ENCODE measurements at places on chromosomes 1 and 21.

DNA sequence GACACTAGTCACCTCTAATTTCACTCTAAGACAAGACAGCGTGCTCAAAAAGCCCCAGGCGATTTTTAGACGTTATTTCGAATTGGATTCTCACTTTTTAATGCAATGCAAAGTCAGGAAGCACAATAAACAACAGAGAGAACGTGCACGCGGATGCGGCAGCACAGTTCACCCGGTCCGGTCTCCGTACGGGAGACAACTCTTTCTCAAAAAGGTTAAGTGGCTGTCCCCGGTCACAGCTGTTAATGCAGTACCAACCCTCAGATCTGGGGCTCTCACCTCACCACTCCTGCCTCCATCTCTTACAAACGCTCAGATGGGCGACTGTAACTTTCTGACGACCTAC, 1.2 kb downstream of the HP1BP3 start:
- no peak for DNase-seq

GRCh38 chr1:9701665-9702064, 50.1 kb downstream of the PIK3CD start:
- DNase-seq = no peak

GRCh38 chr1:204520834-204521709, 4.9 kb downstream of the MDM4 start:
- peak; percentile 29 for DNase-seq

GRCh38 chr1:201330541-201330940, 46.9 kb downstream of the TNNT2 start:
- DNase-seq = no peak

DNA sequence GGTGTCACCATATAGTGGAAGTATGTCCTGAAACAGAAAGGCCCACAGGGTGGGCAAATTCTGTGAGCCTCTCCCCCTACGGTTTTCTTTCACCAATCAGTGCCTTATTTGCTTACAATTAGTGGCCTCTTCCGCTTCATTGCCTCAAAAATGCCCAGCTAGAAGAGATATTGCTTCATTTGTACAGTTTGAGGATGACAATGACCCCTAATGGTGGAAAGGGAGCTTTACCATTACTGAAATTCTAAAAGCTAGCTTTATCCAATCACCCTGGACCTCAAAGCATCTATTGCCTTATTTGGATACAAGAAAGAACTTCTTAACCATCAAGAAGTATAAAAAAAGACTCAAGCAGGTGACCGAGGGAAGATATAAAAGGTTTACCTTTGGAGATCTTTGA, 49.6 kb downstream of the LRRC71 start:
- no peak for DNase-seq

GRCh38 chr1:107459204-107459904, 318.5 kb downstream of the NTNG1 start:
- DNase-seq = no peak

DNA sequence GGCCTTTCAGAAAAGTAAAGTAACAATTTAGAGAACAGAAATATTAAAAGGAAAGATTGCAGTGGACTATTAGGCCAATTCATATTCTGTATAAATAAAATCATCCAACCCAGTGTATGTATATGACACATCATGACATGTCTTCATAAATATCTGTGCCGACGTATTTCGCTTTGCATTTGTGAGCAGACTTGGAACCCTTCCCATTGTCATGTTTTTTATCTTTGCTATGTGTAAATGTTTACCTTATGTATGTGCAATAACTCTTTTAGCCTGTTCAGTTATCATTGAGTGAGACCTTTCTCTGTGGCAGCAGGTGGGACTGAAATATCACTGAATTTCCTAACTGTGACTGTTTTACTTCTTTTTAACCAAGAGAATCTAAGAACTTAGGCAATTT, 58.0 kb upstream of the FAM3B start:
- no peak for DNase-seq

DNA sequence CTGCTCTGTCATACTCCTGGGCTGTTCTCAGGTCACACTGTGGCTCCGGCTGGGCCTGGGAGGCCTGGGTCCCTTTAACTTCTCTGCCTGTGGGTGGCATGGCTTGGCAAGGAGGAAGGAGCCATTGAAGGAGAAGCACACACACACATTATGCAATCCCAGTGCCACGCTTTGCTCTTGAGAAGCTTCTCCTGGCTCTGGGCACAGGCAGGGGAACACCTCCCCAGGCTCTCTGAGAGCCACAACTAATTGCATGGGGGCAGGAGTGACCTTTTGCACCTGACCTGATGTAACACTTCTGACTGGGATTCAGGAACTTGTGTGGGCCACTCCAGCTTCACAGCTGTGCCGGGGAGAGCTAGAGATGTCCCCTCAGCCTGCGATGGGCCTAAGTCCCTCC, 23.1 kb downstream of the LGR6 start:
- DNase-seq = no peak

DNA sequence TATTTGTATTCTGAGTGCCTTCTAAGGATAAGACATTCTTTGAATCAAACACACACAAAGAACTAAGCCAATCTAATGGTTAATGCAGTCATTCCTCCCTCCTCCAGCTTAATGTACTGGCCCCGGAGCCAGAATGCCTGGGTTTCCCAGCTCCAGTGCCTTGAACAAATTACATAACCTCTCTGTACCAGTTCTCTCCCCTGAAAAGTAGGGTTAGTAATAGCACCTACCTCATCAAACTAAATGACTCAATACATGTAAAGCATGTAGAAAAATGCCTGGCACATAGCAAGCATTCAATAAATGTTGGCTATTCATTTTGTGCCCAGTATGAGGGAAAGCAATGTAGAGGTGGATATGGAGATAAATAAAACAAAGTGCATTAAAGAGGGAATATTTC, 14.0 kb downstream of the C1orf52 start:
- no peak for DNase-seq

DNA sequence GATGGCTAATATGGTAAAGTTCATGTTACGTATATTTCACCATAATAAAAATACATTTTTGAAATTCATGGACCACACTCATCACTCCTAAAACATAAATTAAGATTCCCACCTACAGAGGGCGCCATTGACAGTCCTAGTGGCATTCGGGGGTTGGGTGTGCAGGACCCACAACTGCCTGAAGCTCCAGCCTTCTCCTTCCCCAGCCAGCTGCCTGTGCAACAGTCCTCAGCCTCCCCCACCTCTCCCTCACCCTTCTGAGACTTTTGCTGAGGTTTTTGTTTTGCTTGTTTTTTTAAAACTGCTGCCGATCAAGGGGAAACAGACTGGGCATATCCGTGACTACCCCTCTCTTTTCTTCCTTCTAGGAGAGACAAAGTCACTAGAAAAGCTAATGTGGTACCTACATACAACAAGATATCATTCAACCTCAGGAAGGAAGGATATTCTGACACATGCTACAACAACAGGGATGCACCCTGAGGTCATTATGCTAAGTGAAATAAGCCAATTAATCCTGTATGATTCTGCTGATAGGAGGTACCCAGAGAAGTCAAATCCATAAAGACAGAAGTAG, 9.2 kb upstream of the EVA1C start:
- DNase-seq = peak; percentile 25

DNA sequence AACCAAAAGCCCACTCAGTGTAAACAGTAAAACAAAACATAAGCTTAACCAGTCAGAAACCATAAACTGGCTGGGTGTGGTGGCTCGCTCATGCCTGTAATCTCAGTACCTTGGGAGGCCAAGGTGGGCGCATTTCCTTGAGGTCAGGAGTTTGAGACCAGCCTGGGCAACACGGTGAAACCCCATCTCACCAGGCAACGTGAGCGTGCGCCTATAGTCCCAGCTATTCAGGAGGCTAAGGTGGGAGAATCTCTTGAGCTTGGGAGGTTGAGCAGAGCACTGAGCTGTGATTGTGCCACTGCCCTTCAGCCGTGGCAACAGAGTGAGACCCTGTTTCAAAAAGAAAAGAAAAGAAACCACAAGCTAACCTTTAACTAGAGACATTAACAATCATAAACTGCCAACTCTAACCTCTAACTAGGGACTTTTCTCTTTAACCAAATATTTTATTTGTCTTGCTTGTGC, 13.1 kb upstream of the PRRC2C start:
- no peak for DNase-seq

DNA sequence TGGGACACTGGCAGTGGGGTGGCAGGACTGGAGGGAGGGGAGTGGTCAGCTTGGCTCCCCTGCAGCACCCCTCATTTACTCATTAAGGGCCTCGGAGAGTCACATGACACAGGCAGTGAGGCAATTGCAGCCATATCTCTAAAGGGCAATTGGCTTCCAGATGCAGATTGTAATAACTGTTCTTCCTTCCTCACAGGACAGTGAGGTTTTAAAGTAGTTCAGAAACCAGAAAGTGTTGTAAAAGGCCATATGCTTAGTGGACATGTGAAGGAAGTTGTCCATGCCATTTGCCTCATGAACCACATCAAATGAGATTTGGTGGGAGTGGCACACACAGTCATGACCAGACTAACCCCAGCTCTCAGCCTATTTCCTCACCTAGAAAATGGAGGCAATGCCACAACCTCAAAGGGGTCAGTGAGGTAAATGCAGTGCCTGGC, 11.1 kb downstream of the MTX1 start:
- no peak for DNase-seq

GRCh38 chr1:111471012-111471411, 2.8 kb upstream of the C1orf162 start:
- DNase-seq = peak; percentile 13

DNA sequence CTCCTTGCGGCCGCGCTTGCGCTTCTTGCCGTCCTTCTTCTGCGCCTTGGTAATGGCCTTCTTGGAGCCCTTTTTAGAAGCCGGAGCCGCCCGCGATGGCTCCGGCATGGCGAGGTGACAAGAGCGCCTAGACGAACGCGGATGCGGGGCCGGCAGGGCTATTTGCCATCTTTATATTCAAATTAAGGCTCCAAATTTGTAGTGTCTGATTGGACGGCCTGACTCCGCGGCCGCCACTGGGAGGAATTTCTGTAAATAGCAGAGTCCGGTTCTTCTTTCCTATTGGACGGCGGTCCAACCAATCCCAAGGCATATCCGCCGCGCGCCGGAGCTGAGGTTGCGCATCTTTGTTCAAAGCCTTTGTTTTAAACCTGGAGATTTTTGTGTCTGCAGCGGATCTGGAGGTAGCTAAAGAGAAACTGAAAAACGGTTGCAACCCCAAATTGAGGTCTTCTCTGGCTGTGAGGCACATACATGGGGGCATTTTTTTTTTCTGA, 22.6 kb upstream of the RNF187 start:
- peak; percentile 78 for DNase-seq

GRCh38 chr1:234584420-234584805, 25.6 kb downstream of the IRF2BP2 start:
- no peak for DNase-seq

DNA sequence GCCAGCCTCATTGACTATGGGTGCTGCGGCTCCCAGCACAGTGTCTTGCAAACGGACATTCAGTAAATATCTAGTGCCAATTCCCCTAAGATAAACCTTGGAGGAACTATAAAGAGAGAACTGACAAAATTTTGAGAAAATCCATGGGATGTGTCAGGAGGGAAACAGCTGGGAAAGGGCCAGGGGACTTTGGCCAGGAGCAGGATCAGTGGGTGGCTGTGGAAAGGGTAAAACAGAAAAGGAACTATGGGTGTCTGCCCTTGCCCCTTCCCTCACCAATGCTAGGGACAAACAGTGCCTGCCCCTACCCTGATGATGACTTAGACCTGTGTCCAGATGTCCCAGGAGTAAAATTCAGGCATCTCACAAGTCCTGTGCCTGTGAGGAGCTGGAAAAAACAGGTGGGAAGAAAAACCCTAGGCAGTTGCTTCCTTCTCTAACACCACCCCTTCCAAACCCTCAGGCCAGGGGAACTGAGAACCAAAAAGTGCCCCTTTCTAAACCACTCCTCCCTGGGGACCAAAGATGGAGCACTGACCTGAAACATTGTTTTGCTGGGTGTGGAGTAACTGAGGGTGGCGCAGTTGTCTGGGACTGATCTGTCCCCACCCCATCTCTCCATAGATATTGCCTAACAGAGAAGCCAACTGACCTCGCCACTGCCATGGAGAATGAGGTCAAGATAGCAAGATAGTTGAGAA, 22.1 kb upstream of the IFNAR2 start:
- DNase-seq = no peak

DNA sequence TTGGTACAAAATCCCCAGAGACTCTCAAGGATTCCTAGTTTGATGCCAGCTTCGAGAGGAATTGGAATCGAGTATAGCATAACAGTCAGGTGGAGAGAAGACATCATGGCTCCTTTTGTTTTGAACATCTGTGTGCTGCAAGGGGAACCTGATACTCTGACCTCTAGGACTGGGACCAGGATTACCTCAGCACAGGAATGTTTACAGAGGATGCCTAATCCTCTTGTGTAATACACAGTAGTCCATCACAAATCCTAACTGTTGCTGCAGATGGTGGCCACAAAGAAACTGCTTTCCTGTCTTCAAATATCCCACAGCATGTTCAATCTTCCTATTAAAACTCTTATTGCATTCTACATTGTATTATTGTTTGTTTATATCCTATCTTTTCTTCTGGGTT, 111.8 kb upstream of the PRMT6 start:
- DNase-seq = no peak

GRCh38 chr1:171084091-171084490, 6.6 kb upstream of the FMO3 start:
- DNase-seq = no peak

- no peak for DNase-seq
Observed at GRCh38 chr1:244352156-244352830, 99.4 kb downstream of the ADSS2 start.

- no peak for DNase-seq
Observed at GRCh38 chr21:34298534-34299167, 65.2 kb upstream of the KCNE2 start.

Data from effector CD8-positive, alpha-beta T cell (primary cell).